Stimulated activated CD8-positive, alpha-beta memory T cell treated with anti-CD3 and anti-CD28 coated beads, Interleukin-12 subunit alpha, Interleukin-12 subunit beta, amount 100 ng/mL, for 4 hours (primary cell): ENCODE measurements at places on chromosomes 7 and 10.

GRCh38 chr7:11607686-11608085 is 224.3 kb downstream of the THSD7A start:
- DNase-seq, result no peak

GRCh38 chr7:3103614-3104398 is 60.1 kb upstream of the CARD11 start:
- DNase-seq, result no peak

DNA sequence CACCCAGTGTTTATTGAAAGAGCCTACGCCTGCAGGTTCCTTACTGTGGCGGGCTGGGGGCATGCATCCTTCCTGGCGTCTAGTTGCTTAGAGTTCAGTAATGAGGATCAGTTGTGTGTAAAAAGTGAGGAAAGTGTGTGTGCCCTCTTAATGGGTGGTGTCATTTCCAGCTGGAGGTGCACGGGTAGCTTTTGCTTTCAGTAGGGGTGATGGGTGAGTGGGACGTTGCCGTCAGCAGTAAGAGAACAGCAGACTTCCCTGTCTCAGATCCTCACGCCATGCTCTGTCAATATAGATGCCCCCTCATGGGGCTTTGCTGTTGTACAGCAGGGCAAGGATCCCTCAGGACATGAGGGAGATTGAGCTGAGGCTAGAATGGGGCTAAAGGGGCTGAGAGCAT is 352.6 kb upstream of the GALNT17 start:
- DNase-seq, result no peak

DNA sequence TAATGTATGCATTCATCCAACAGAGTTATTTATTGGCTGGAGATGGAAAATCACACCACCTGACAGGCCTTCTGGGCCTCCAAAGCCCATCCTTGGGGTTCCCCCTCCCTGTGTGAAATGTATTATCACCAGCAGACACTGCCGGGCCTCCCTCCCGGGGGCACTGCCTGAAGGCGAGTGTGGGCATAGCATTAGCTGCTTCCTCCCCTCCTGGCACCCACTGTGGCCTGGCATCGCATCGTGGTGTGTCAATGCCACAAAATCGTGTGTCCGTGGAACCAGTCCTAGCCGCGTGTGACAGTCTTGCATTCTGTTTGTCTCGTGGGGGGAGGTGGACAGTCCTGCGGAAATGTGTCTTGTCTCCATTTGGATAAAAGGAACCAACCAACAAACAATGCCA is 15.3 kb downstream of the TACR2 start:
- no peak for DNase-seq

DNA sequence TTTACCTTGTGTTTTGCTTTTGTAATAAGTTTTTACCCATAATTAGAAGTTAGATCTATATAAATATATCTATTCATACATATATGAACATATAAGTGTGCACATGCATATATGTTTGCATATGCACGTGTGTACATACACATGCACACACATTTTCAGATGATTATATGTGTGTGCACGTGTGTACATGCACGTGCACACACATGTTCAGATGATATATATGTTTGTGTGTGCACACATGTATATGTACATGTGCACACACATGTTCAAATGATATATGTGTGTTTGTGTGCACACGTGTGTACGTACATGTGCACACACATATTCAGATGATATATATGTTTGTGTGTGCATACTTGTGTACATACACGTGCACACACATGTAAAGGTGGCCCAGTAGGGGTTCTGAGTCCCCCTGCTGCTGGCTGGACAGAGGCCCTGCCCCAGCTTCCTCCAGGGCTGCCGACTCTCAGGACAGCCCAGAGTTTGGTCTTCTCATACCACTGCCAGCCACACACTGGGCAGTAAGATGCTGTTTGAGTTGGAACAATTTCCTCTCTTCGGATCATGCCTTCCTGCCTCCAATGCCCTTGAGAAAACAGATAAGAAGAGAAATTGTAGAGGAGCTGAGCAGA is 252.3 kb upstream of the PPP2R2D start:
- DNase-seq, result no peak

- DNase-seq, result no peak
Measured at GRCh38 chr7:110591341-110591740, 499.6 kb upstream of the LRRN3 start.

DNA sequence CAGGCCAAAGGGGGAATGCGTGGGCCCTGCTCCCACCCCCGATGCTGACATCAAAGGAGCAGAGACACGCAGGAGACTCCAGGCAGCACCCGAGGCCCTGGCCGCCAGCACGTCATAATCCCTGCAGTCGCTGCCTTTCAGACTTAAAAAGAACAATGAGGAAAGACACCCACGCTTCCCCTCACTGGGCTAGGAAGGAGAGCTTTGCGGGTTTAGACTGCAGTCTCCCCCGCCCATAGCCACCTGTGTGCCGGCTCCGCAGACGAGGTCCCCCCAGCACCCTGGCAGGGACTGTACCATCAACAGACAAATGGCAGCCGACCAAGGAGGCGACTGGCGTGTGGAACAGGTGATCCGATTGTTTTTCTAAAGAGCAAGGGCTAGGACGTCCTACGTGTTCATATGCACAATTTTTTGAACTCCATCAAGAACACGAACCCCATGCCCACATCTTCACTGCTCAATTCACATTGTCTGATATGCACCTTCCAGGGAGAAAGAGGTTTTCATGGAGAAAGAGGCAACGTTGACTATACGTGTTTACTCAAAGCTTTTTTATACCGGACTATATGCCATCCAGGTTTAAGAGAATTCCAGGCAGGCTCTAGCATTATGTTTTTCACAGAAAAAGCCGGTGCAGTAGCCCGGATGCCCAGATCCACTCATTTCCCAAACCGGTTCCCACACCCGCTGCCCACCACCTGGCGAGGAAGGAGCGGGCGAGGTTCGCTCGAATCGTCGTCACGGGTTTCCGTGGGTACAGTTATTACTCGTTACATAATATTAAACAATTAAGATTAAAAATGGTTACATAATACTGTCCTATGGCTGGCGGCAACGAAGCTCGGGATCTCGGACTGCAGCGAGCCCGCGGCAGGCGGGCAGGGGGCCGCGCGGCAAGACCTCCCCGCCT is 1.1 kb downstream of the GRB10 start:
- no peak for DNase-seq

GRCh38 chr7:149196705-149197171 is 1.4 kb downstream of the ZNF282 start:
- DNase-seq, result no peak

GRCh38 chr10:2883238-2883637 is 184.1 kb upstream of the PFKP start:
- DNase-seq, result no peak

DNA sequence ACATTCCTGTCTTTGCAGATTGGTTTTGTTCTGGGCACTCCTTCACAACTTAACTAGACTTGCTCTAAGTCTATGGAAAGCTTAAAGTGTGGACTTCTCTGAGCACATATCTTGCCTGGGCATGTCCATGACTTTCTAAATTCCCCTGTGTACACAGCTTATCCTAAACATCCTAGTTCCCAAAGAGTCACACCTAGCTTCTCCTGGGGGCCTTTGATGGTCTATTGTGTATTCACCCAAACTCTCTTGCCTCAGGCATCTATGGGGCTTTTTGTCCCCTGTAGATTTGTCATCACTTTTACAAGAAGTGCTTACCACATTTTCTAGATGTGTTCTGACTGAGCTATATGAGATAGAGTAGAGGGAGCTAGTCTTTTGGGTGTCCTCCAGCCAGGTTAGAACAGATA is 12.2 kb upstream of the ZNF488 start:
- DNase-seq, result no peak

- no peak for DNase-seq
Measured at GRCh38 chr7:30912986-30913811, 1.5 kb downstream of the AQP1 start.

DNA sequence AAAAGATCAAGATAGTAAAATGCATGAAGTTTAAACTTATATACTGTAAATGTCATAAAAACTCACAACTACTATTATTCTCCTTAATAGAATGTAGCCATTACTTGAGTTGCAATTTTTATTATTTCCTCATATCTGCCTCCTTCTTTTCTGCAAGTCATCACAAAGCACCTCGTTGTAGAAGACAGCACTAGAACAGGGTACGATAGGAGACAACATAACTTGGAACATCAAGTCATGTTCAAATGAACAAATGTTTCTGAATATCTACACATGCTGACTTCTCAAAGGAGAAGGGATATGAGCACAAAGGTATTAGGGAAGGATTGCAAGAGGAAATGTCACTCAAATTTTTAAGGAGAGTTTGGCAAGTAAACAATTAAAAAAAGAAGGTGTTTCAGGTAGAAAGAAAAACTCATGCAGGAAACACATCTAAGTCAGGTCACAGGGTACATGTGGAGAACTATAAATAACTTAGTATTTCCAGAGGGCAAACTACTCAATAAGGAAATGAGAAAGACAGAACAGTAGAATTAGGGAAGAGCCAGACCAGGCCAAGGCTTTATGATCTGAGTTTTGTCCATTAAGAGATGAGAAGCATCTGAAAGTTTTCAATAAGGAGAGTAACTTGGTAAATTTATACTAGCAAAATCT is 186.7 kb downstream of the CRPPA start:
- no peak for DNase-seq

DNA sequence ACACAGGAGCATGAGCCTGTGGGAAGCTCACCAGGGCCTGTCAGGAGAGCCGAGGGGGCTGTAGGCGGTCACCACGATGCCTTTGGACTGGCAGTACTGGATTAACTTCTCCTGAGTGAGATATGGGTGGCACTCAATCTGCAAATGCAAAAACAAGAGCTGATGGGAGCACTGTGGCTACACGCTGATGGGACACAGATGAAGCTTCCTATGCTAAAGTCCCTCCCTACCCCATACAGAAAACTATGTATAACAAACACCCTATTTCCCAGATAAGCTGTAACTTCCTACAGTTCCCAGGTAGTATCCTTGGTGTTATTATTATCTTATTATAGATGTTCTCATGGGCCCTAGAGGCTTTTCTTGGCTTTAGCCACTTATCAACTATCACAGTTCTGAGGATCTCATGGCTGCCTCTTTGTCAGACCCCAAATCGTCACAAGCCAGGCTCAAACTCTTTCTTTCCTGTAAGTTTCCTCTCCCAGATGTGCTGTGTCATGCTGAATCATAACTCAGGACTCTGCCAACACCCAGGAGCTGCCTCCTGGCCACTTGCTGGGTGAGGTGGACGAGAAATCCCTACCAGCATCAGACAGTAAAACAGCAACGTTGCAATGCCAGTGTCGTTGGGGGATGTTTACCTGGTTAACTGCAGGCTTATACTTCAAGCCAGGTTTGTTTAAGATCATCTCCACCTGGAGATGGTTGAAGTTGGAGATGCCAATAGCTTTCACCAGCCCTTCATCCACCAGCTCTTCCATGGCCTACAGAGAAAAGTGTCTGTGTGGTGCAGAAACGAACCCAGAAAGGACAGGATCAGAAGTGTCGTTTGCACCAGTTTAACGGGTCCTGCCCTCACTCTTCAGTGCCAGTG is 10.3 kb downstream of the AKR1B1 start:
- DNase-seq, result no peak

DNA sequence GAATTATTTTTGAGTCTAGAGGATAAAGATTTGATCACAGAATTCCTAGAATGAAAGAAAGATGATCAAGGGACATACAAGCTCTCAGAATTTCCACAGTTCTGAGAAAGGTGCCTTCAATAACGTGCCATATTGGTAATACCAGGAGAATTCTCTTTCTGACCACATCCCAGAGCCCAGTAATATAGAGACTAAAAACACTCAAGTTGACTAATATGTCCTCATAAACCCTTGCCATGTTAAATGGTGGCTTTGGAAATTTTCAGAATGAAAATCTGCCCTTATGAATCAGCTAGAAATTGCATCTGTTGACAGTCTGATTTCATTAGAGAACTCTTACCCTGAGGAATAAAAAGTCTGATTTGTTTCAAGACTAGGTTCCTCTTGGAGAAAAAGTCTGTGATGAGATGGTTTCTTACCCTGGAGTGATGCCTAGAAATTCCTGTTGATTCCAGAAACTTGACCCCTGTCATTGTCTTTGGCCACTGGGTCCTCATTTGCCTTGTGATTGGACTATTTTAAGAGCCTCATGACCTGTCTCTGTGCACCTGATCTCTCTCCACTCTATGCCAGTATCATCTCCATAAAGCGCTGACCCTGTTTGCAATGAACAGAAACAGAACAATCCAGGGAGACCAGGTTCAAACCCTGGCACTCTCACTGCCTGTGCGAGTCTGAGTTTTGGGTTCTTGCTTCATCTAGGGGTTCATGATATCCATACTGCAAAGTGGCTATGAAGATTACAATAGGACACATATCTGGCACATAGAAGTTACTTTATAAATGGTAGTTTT is 3.3 kb downstream of the IL2RA start:
- no peak for DNase-seq

DNA sequence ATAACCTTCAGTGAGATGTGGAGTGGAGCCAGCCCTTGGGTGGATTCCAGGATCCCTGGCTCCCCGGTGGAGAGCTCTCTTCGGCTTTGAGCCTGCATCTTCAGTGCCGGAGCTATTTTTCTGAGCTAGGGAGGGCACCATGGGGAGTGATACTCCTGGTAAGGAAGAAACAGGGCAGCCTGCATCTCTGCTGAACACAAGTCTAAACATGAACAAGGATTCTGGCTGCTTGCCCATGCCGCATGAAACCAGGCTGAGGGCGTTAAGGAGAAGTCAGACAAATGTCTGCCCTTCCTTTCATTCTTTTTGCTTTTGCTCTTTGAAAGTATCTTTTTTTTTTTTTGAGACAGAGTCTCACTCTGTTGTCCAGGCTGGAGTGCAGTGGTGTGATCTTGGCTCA is 60.4 kb downstream of the EVX1 start:
- no peak for DNase-seq

GRCh38 chr10:123269017-123269552 is 114.9 kb downstream of the BUB3 start:
- no peak for DNase-seq

DNA sequence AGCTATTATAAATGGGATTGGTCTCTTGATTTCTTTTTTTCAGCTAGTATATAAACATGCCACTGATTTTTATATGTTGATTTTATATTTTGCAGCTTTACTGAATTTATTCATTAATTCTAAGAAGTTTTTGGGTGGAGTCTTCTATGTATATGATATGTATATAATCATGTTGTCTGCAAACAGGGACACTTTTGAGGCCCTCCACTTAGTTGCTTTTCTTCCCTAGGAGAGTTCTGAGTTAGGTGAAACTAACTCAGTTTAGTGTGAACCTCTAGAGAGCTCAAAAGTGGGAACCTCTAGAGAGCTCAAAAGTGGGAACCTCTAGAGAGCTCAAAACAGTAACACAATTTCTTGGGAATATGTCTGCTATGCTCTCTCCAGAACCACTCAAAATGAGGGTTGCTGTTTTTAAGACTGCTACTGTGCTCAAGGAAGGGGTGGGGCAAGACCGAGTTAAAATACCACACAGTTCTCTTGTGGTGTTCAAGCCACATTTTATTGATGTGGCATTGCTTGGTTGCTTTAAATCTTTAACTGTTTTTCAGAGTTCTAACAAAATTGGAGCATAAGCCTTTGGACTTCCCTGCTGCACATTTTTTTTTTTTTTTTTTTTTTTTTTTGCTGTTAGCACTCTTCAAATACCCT is 13.2 kb downstream of the CCDC7 start:
- no peak for DNase-seq

DNA sequence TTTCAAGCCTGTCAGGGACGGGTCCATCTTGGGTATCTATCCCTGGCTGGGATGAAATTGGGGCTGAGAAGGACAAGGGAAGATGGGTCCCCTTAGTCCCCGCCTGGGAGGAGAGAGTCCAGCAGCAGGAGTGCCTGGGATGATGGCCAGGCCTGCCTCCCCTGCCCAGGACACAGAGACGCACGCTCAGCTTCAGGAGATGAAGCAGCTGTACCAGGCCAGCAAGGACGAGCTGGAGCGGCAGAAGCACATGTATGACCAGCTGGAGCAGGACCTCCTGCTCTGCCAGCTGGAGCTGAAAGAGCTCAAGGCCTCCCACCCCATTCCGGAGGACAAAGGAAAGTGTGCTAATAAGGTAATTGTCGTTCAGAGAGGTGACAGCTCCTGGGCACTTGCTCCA is 15.4 kb downstream of the CCDC136 start:
- DNase-seq, result no peak
